ENCODE measurements at places on chromosomes 2 and 18. TPM values are rescaled to one million over a fixed set of nuclear protein-coding genes. Genes with fewer than 3 reads are reported as not detected.

The RRM2 gene
- 14.7 TPM for total RNA-seq

The RGPD3 gene
- total RNA-seq: 1.3 TPM

The ACVR1 gene
- 31.9 TPM for total RNA-seq

The ITGA6 gene
- total RNA-seq: 120 TPM

The DSC3 gene
- total RNA-seq: 18.1 TPM

The ABCG5 gene
- total RNA-seq: 0.27 TPM

The DYNAP gene
- not detected for total RNA-seq

The FRZB gene
- total RNA-seq: 66.1 TPM

Data from camera-type eye (tissue), 1 donor.